ENCODE measurements at places on chromosomes 12 and 14. TPM values are rescaled to one million over a fixed set of nuclear protein-coding genes. Genes with fewer than 3 reads are reported as not detected.

The BIN2 gene
- not detected for total RNA-seq

The ACOT6 gene
- not detected for total RNA-seq

The PRR4 gene
- 0.77 TPM for total RNA-seq

The SLC41A2 gene
- 22.8 TPM for total RNA-seq

The KSR2 gene
- total RNA-seq = not detected

The CYP46A1 gene
- under 0.01 TPM for total RNA-seq

The HAL gene
- total RNA-seq = 0.17 TPM

The DPF3 gene
- 13.7 TPM for total RNA-seq

The SRRM4 gene
- not detected for total RNA-seq

The LRP1-AS gene
- total RNA-seq = not detected

The SAMD15 gene
- 0.33 TPM for total RNA-seq
